ENCODE measurements at places on chromosomes 7 and 10. TPM values are rescaled to one million over a fixed set of nuclear protein-coding genes. Genes with fewer than 3 reads are reported as not detected.

The PHKG1 gene
- not detected for total RNA-seq

The STAG3 gene
- total RNA-seq, result 0.35 TPM

The MRC1 gene
- total RNA-seq, result not detected

- DNase-seq, result no peak
These were observed 166.6 kb downstream of the VTI1A start for GRCh38 chr10:112613620-112614019.

The AMZ1 gene
- not detected for total RNA-seq

The ZMIZ1 gene
- total RNA-seq, result 13.5 TPM

The PAPSS2 gene
- 0.17 TPM for total RNA-seq

- DNase-seq, result no peak
These were observed 176.0 kb upstream of the CCDC6 start for GRCh38 chr10:60082341-60082740.

The GPR146 gene
- total RNA-seq, result 3.4 TPM

GRCh38 chr7:29748286-29749099 lies 57.8 kb upstream of the WIPF3 start:
- DNase-seq, result peak; percentile 76

The HOGA1 gene
- total RNA-seq, result 0.97 TPM

DNA sequence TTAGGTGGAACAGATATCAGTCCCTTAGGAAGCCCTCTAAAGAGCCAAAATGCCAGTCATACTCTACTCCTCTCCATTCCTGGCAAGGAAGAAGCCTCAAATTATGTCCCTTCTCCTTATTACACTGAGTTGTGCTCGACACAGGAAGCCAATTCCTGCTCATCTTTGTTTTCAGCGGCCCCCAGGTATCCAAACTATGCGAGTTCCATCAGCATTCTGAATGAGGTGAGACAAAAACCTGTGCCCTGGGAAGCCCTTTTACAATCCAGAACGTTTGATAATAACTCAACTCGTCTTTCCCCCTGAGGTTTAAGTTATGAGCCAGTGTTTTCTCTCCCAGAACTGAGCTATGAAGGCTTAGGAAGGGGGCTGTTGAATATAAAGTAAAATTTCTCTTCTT lies 580.5 kb downstream of the NXPH1 start:
- no peak for DNase-seq

The ERVW-1 gene
- not detected for total RNA-seq

GRCh38 chr7:39588416-39588815 lies 22.2 kb downstream of the YAE1 start:
- peak; percentile 60 for DNase-seq

DNA sequence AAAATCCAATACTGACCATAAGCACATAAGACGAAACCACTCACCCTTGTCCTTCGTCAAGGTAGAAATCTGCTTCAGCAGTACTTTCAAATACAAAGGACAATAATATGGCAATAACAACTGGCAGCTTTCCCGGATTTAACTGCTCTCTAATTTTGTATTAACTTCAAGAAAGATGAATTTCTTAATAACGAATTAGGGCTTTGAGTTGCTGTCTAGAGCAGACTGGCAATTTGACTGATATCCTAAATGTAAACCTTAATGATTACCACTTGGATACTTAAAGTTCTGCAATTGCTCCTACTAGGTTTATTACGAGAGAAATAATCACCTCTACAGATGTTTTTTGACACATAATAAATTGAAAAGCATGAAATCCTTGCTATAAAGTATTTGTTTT lies 418.7 kb downstream of the MAGI2 start:
- DNase-seq, result no peak

- DNase-seq, result peak; percentile 21
These were observed 60.4 kb upstream of the CACNB2 start for GRCh38 chr10:18079665-18080295.

DNA sequence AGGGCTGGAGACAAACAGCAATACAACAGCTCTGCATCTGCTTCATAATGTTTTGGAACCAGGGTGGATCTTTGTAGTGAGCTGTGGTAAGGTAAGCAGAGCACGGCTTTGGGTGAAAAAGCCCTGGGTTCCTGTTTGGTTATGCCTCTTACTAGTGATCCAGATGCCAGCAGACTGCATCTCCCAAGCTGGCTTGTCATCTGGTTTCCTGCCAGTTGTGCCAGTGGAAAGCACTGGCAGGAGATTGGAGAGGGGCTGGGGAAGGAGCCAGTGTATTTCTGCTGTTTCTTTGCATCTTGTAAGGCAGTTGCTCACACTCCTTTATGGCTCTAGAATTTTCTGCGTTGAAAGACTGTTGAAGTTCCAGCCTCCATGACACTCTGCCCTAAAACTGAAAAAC lies 137.6 kb downstream of the TSPAN12 start:
- DNase-seq, result no peak

DNA sequence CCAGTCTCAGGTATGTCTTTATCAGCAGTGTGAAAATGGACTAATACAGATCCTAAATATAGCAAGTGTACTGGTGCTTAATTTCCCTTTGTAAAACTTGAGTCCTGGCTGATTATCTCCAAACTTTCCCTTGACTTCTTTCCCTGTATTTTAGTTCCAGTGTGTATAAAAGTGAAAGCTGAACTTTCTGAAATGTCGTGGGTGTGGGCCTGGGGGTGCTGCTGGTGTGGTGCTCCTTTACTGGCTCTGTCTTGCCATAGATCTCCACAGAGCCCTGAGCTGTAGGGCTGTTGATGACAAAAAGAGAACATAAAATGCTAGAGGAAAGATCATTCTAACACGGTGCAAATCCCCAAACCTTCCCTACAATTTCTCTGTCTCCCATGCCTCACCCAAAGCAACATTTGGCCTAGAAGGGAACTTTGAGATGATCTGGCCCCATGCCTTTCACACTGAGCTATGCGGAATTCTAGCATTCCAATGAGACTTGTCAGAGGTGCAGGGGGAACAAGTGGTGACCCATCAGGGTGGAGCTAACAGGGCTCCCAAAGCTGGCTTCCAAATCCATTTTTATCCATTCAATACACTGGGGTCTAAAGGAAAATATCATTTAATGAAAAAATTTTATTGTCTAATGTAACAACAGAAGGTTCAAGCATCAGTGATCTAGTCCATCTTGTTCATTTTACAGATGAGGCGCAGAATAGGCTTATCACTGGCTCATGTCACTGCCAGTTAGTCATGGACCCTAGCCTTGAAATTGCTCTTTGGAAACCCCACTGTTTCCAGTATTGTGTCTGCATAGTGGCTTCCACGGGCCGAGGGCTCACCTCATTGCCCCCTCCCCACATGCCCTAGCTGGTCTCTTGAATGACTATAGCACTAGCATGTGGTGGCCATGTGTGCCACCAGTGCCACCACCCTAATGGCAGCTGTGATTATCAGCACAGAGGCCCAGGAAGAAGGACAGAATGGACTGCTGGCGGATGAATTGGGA lies 1000.9 kb downstream of the LRMDA start:
- peak; percentile 40 for DNase-seq

The OR2A5 gene
- total RNA-seq, result not detected

GRCh38 chr7:55072251-55072650 lies 53.4 kb downstream of the EGFR start:
- no peak for DNase-seq

DNA sequence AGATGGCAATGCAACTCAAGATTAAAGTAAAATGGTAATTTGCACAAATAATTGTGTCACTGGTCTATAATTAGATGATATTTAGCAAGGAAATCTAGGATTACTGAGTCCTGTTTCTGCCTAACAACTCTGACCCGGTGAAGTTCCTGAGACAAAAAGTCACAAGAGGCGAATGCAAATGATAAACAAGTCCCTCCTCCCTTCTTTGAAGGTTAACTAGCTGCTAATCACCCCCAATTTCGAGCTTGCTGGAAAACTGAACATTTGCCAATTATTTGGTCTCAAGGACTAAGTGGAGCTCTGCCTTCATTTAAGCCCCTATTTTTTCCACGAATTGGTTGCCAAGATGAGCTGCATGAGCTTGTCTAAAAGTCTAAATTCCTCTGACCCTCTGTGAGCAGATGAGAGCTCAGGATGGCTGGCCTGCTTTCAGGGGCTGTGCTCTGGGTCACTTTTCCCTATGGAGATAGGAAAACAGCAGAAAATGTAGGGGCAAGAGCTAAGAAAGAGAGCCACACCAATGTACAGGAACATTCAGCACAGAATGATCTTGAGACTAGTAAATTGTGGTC lies 127.3 kb downstream of the MBL2 start:
- no peak for DNase-seq

DNA sequence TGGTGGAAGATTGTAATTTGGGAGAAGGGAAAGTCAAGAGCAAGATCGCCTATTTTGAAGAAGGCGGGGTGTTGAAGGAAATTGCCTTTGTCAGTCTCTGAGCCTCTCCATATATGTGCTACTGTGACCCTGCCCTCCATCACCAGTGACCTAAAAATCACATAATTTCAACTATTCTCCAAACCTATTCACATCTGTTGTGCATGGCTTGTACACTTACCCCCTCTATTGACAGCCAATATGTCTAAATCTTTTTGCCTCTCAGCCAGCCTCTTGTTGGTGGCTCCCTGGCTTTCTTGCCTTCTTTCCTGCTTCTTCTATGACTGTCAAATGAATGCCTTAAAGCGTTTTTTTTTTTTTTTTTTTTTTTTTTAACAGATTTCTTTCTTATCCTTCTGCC lies 295.6 kb downstream of the AUTS2 start:
- peak; percentile 48 for DNase-seq

DNA sequence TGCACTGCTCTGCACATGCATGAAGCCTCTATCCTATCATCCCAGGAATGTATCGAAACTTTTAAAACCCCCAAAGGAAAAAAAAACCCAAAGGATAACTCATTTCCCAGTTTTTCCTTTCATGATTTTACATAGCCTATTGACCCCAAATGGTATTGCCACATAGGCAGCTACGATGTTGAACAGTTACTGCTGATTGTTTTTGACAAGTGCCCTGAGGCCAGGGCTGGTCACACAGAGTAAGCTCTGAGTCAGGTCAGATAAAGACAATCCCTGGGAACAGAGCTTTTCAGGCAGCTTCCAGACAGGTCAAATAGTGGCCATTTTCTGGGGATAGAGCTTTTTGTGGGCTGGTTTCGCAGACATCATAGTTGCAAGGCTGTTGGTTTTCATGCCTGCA lies 52.1 kb downstream of the MYL10 start:
- DNase-seq, result no peak

GRCh38 chr10:64345856-64346255 lies 824.7 kb downstream of the REEP3 start:
- DNase-seq, result no peak

The COL1A2 gene
- 0.46 TPM for total RNA-seq

DNA sequence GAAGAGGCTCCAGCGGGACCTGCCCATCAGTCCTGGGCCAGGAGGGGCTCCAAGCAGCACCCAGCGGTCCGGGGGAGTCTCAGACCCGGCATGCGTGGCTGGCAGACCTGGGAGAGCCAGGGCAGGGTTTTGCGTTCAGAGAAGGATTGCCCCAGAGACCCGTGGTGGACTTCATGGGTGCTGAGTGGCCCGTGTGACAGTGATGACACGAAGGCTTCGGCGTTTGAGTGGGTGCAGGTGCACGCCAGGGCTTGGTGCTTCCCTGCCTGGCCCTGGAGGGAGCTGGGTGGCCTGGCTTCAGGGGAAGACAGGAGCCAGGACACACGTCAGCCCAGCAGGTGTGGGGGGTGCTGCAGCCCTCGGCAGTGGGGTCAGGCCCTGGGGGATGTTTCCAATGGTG lies 13.9 kb downstream of the ORAI2 start:
- DNase-seq, result no peak

The OR2A1 gene
- not detected for total RNA-seq

GRCh38 chr10:119520283-119520682 lies 22.2 kb downstream of the RGS10 start:
- no peak for DNase-seq

The C10orf105 gene
- total RNA-seq, result not detected

The NAT16 gene
- not detected for total RNA-seq

The GRID1 gene
- total RNA-seq, result 2.4 TPM

- no peak for DNase-seq
These were observed 97.8 kb downstream of the GFRA1 start for GRCh38 chr10:116175231-116175630.

GRCh38 chr10:61592581-61592980 lies 70.1 kb upstream of the CABCOCO1 start:
- DNase-seq, result peak; percentile 49

DNA sequence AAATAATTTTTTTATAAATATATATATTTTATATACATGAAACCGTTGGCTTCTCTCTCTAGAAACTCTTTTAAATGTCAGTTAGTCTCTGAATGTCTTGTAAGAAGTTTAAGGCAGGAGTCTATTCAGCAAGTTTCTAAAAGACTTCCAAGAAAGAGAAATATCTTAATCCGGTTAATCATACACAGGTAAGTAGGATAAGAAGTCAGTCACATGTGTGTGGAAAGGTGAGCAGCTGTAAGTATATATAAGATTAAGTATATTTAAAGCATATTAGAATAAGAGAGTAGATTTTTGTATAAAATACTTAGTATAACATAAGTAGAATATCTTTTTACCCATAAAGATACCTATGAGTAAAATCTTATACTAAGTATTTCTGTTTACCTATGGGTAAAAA lies 48.9 kb downstream of the AGBL3 start:
- no peak for DNase-seq

GRCh38 chr10:100479037-100479436 lies 16.2 kb downstream of the WNT8B start:
- no peak for DNase-seq

- no peak for DNase-seq
These were observed 432 bp downstream of the TMEM248 start for GRCh38 chr7:66921396-66921917.

The DLG5 gene
- total RNA-seq, result 16.8 TPM

- DNase-seq, result peak; percentile 43
These were observed 444.0 kb upstream of the NFE2L3 start for GRCh38 chr7:25707768-25708620.

GRCh38 chr7:8070451-8071180 lies 102.0 kb downstream of the GLCCI1 start:
- no peak for DNase-seq

DNA sequence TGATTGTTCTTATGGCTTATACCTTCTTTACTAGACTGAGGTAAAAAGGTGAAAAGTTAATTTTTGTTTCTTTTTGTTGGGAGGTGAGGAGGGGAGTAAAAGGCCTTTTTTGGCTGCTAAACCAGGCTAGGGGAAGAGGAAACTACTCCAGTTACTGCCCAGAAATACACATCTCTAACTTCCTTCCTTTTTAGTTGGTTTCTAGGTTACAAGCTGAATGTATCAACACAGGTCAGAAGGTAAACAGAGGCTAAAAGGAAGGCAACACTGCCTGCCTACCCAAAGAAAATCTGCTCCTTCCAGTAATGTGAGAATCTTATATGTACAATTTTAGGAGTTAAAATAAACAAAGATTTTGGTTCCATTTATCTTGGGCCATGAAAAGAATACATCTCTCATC lies 140.4 kb downstream of the NRBF2 start:
- no peak for DNase-seq

- DNase-seq, result peak; percentile 74
These were observed 168.8 kb downstream of the TMEM26 start for GRCh38 chr10:61284222-61284890.
